GM20000 (cell line): ENCODE measurements at places on chromosomes 2 and 18.

- no peak for DNase-seq
Observed at GRCh38 chr18:3836483-3837335, 386.7 kb downstream of the TGIF1 start.

- DNase-seq, result no peak
Observed at GRCh38 chr2:197633109-197633657, 42.2 kb downstream of the RFTN2 start.

GRCh38 chr2:207748993-207749392 lies 20.7 kb downstream of the FZD5 start:
- no peak for DNase-seq

DNA sequence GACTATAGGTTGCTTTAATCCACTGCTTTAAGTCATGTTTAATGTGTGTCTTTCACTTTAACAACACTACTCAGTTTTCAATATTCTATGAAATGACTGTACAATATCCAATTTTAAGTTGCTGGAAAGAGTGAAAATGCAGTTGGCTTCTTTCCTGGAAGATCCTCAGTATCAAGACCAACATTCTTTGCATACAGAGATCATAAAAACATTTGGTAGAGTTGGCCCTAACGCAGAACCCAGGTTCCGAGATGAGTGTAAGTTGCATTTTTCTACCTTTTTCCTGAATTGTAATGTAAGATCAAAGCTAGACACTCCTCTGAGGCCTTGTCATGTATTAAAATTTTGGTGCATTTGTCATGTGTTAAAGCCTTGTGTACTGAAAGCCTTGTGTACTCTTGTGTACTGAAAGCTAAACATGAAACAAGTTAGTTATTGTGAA lies 42.9 kb upstream of the TNFRSF11A start:
- no peak for DNase-seq

GRCh38 chr2:37364351-37364750 lies 19.9 kb downstream of the QPCT start:
- no peak for DNase-seq

DNA sequence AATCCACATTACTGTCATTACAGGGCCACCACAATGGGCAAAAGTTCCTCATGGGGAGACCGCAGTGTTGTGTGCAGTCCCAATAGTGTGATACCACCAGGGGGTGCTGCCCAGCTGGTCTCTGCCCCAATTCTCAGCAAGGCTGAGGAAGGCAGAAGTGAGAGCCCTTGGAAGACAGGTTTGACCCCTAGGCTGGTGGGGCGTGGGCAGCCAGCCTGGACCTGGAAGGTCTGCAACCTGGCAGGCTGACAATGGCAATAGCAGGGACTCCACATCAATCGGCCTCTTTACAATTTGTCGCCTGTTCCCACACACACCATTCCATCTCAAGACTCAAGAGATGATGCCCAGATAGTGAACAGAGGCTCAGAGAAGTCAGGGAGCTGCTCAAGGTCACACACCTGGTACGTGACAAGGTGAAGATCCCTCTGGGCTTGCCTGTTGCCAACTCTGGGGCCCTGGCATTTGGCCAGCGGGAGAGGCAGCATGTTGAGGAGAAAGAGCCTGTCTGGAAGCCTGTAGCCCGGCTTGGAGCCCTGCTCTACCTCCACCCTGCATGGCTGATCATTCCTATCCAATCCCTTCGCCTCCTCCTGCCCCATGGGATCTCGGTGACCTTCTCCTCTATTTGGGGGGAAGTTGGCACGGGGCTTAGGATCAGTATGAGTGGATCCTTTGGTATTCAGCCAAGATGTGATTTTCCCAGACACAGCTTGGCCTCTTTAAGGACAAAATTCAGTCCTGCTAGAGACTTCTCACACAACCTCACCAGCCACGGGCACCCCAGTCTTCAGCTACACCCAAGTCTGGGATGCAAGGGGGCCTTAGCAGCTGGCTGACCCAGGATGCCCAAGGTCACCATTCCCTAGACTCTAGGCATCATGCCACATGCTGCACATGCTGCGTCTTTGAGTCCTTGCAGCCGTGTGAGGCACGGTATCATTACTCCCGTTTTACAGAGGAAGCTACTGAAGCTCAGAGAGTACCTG lies 2.9 kb upstream of the ATOH8 start:
- DNase-seq, result peak; percentile 66

- DNase-seq, result no peak
Observed at GRCh38 chr2:112995346-112995920, 9.8 kb upstream of the IL36A start.

DNA sequence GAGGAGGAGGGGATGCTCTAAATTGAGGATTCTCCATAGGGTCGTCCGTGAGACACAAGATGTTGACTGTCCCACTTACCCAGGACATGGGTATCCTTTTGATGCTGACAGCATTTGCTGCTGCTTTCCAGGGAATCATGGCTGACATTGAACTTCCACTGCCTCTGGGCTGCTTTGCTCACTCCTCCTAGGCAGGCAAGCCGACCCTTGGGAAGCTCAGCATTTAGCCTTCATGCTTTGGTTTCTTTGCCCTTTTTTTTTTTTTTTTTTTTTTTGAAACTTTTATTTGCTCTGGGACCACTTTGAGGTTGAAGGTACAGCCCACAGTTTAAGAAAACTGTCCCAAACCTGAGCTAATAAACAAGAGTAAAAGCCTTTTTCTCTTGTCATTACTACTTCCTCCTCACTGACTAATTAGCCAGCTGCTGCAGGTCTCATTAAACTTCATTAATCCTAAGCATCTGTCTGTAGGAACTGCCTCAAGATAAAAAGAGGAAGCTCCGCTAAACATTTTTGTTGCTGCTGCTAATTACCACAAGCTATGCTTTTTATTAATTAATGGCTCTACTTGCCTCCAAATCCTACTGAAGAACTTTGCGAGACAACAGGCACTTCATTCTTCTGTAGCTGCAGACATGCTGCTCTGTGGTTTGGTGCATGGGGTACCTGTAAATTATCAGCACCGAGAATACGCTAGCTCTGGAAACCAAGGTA lies 125.4 kb downstream of the SPTBN1 start:
- DNase-seq, result no peak

GRCh38 chr2:195672674-195673073 lies 15.6 kb downstream of the SLC39A10 start:
- no peak for DNase-seq

DNA sequence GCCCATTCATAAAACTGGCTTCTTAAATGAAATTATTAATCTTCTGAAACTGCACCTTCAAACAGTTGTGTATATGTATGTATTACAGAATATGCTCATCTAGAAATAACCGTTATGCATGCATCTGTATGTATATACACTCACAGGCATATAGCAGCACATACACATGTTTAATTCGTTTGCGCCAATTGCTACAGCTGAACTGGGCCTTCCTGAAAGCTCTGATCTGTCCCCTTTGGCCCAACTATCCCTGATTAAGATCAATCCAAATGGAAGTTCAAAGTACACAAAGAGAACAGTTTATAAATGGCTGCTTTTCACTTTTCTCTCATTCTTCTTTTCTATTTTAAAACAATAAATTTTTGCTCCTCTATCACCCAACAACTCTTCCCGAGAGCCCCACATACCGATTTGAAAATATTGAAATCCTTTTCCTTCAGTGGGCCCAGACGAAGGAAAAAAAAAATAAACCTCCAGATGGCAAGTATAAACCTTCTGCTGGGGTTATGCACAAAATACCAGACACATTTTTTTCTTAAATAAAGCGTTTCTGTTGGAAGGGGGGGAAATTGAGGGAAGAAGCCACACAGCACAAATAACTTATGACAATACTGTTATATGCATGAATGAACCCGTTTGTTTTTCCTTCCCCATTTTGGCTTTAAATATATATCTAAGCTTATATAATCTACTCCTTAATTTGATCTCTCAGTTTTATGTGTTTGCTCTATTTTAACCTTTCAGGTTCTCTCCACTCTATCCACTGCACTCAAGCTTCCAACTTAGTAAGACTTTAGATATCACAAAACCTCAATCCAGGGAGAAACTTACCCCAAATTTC lies 267.3 kb downstream of the TCF4 start:
- no peak for DNase-seq

- no peak for DNase-seq
Observed at GRCh38 chr18:37266290-37266689, 299.3 kb downstream of the CELF4 start.

- no peak for DNase-seq
Observed at GRCh38 chr2:134258684-134259388, 5.0 kb downstream of the MGAT5 start.

GRCh38 chr2:81545626-81546025 lies 1241.1 kb upstream of the LRRTM1 start:
- DNase-seq, result no peak

- DNase-seq, result no peak
Observed at GRCh38 chr18:10401930-10402329, 52.5 kb upstream of the APCDD1 start.

DNA sequence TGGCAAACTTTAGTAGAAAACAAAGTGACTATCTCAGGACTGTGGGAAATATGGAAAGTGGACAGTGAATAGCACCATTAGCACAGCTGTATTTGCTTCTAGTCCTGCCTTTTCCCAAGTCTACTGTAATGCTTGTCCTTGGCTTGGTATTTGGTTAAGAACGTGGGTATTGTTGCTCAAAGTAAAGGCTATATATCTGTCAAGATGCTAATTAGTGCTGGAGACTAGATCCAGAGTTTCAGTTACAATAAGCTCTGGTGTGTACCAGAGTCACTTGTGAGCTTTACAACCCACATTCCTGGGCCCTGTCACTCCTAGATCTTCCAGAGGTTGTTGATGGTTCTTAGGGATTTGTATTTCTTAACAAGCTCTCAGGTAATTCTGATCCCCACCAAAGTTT lies 313.6 kb downstream of the SLC8A1 start:
- DNase-seq, result no peak

DNA sequence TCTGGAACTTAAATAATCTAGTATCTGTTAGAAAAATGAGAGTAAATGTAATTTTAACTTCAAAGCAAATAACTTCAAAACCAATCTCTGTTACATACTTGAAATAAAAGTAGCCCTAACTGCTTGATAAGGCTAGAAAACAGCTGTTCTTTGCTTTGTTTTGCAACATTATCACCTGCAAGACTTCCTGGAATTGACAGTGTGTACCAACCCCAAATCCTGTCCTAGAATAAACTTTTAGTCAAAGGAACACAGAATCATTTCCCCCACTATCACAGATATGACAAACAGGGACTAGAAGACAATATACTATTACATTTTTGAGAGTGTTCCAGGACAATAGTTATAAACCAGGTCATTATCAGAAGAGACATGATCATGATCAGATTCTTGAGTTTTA lies 105.3 kb upstream of the PGAP1 start:
- DNase-seq, result no peak

- no peak for DNase-seq
Observed at GRCh38 chr2:96931466-96931865, 54.9 kb downstream of the FAM178B start.

- DNase-seq, result no peak
Observed at GRCh38 chr2:195651046-195651445, 6.0 kb upstream of the SLC39A10 start.

GRCh38 chr2:101688261-101688660 lies 9.2 kb upstream of the MAP4K4 start:
- DNase-seq, result no peak

DNA sequence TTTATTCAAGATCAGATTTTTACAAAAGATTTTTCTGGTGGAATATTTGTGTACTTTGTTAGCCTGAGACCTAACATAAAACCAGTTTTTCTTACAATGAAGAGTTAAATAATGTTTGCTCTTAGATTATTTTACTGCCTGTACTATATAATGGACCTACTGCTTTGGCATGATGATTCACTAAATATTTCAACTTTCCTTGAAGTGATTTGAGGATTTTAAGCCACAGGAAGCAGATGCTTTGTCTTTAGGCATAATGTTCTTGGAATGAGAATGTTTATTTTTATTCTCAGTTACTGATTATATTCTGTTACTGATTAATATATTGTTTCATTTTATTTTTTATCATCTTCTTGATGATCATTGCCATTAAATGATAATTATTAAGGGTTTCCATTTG lies 175.3 kb upstream of the LRP1B start:
- DNase-seq, result no peak

- no peak for DNase-seq
Observed at GRCh38 chr2:51220606-51221005, 188.7 kb upstream of the NRXN1 start.

- DNase-seq, result no peak
Observed at GRCh38 chr2:227881866-227882517, 10.6 kb downstream of the DAW1 start.

- DNase-seq, result no peak
Observed at GRCh38 chr2:237259201-237259600, 154.8 kb downstream of the COL6A3 start.

DNA sequence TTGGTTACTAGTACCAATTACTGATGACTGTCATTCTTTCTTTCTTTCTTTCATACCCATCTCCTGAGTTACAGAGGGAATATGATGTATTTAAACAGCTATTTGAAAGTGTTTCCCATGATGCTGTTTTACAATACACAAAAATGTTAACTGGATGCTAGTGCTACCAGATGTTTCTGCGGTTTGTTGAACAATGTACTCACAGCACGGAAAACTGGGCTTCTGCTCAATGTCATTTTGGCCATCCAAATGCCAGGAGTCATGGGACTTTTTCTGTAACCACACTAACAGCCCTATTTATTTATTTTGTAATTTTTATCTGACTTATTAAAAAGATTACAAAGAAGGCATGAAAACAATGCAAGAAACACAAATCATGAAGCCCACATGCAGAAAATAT lies 313.8 kb downstream of the RIT2 start:
- no peak for DNase-seq

DNA sequence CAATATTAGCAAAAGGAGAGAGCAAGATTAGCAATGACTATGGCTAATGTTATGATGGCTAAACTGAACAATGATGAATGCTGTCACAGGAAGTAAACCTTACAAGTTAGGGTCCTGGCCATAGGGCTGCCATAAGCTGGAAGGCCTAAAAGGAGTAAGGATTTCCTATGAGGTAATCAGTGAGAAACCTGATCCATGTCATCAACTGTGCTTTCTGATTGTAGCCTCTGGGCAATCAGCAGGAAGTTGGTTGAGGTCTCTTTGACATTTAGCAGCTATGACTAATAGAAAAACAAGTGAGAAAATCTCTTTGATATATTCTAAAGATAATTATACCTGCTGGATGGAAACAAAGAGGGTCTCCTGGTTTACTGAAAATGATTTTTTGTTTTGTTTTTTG lies 193.0 kb downstream of the RAB3GAP1 start:
- DNase-seq, result no peak

- DNase-seq, result no peak
Observed at GRCh38 chr2:30034052-30034775, 112.6 kb upstream of the YPEL5 start.

DNA sequence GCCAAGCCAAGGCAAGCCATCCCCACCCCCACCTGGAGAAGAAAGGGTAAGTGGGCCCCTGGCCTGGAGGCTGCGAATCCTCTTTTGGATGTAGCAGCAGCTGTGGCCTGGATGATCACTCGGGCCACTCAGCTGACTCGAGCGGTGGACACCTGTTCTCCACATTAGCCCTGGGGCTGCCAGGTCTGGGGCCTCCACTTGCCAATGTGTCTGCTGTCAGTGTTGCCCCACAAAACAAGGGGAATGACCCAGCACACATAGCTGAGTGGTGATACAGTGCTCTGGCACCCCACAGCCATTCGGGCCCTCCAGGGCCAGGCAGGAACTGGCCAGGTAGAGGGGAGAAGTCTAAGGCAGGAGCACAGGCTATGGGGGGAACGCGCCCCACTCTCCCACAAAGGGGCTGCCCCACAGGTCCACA lies 2.6 kb downstream of the STK25 start:
- DNase-seq, result no peak
